ENCODE measurements at places on chromosomes 5 and 9.

GRCh38 chr5:40409601-40410000 lies 270.1 kb upstream of the PTGER4 start:
- no peak for DNase-seq

DNA sequence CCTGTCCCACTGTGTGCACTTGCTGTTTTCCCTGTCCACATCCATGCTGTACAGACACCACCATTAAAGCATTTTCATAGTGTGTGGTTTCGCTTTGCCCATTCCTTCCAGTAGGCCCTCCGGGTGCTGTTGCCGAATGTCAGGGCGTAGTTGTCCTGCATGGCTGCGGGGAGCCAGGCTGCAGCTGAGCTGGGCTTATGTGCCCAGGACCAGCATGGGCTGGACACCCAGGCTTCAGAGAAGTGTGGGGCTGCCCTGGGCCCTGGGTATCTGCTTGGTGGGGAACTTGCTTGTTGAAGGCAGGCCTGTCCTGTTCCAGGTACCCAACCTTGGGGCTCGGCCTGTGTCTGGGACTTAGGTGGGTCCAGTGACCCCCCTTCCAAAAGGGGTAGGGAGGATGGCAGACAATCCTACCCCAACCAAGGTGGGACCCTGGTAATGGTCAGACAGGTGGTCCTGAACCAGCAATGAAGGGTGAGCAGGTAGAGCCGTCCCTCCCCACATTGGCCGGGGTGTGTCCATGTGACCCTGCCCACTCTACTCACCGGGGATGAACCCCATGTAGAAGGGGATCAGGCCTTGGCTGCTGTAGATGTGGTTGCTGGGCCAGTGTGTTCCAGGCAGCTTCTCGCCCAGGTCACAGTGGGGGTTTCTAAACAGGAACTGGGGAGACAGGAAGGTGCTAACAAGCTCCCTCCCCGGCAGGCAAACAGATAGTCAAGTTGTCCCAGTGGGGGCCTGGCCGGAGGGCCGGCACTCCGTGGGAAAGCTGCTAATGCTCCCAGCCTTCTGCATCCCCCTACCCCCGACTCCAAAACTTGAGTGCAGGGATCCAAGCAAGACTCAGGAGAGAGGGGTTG lies 2.8 kb downstream of the TUBB4B start:
- DNase-seq: no peak

DNA sequence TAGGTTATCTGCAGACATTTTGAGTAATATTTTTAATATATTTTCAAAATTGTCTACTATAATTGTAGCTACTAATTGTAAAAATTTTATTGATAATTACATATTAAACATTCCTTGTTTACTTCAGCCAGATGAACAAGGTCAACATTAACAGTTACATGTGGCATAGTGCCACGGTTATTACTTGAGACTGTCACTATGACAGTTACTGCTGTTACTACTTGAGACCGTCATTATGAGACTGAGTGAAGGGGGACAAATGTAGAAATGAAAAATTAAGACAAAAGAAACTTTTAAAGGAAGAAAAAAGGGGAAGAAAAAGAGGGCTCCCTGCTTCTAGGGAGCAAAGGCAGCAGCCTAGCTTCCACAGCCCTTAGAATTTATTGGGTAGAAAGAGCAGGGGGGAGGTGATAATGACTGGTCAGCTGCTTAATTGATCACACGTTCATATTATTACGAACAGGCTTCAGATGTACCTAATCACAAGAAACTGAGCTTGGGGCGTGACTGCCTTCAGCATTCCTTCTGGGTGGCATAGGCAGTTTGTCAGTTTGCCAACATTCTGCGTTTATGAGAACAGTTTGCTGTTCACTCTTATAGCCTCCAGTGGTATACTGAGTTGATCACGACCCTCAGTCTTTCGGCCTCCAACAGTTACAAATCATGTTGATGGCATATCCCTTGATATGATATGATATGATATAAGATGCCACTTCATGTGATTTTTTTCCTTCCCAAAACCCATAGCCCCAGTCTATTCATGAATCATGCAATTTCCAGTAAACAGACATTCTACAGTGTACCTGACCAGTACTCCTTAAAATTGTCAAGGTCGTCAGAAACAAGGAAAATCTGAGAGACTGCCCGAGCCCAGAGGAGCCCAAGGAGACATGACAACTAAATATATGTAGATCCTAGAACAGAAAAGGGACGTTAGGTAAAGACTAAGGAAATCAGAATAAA lies 13.1 kb downstream of the MARCHF6 start:
- no peak for DNase-seq

DNA sequence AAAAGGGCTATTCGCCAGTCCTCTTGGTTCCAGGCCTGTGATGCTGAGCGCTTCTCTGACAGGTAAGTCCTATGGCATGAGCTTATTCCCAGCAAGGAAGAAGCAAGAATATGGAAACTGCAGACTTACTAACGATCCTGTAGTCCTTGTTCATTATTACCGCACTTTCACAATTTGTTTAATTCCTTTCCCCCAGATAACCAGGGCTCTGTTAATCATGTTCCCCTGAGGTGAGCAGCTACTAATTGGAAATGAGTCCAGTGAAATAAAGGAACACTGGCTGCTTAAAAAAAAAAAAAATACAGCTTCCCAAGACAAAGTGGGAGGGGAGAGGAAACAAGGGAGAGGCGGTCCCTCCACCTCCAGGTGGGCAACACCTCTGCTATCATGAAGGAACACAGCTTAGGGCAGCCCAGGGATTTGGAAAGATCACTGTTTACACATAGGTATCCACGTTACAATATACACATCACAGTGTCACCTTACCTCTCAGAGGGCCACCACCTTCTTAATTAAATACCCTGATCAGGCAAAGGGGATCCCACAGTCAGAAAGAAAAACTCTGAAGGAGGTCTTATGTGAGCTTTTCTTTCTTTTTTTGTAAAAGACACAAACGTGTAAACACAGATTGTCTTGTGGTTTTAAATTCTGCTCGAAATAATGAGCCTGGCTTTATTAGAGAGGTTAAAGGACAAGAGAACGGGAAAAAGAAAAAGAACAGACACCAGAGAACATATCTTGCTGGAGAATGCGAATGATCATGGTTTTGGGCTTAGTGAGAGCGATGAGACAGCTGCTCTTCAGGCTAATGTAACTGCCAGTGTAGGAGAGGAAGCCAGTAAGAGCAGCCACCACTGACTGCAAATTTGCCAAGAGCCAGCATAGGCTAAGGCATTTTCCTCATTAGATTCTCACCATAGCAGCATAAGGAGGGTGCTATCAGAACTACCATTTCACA lies 258.6 kb downstream of the CRB2 start:
- DNase-seq: no peak

DNA sequence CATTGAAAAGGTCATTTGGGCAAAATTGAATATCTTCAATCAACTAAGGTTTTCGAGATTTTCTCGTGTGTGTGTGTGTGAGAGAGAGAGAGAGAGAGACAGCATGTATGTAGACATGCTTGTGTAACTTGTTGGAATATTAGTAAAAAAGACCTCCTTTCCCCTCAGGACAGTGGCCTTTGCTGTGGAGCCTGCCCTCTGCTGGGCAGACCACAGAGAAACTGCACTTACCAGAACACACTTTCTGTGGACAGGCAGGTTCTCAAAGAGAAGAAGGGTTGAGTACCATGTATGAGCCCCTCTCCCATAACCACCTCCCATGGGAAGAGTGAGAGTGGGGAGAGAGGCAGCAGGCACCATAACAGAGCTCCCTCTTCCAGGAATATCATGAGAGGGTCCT lies 45.6 kb downstream of the CFAP90 start:
- DNase-seq: no peak

DNA sequence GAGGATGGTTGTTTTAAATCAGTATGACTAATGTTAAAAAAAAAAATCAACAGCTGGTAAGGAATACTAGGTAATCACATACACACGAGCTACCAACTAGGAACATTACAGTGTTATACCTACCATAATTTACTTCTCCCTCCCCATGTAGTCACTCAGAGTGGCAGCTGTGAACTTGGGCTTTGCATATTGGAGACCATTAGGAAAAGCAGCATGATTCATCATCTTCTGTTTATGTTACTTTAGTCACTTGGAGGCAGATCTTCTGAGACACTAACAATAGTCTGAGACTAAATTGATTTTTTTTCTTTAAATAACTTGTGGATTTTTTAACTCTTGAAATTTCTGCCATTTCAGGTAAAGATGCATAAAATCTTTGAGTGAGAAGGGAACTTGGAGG lies 141.5 kb upstream of the NR4A3 start:
- DNase-seq: no peak
